ENCODE measurements at places on chromosomes 13 and 19.

DNA sequence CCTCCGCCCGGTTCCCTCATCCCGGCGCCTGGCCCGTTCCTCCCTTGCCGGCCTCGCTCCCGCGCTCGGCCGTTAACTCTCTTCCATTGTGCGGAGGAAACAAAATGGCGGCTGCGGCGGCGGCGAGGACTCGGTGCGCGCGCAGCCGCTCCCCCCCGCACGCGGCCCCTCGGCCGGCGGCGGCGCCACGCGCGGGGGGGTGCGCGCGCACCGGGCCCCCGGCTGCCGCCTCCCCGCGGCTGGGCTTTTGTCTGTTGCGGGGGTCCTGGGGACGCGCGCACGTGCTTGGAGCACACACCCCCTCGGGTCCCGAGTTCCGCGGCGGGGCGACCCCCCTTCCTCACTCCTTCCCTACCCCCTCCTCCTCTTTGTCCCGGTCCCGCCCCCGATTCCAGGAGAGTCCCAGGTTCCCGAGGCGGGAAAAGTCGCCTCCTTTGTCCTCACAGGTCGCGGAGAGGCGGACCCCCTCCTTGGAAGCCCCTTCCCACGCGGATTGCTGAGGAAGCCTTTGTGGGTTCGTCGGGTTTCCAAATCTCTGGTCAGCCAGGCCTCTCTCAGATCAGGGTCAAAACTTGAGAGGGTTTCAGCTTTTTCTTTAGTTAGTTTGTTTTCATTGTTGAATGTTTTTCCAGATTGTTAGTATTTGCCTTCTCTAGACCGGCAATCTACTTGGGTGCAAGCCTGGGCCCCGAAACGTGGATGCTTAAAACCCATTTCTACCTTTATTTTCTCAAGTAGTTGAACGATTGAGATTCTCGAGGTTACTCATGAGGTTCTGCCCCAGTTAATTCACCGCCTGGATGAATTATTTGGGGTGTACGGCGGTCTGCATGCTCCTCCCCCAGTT lies 687 bp downstream of the ILF3 start:
- peak; percentile 46 for DNase-seq

GRCh38 chr13:82687884-82688283 lies 1194.4 kb downstream of the SLITRK1 start:
- no peak for DNase-seq

DNA sequence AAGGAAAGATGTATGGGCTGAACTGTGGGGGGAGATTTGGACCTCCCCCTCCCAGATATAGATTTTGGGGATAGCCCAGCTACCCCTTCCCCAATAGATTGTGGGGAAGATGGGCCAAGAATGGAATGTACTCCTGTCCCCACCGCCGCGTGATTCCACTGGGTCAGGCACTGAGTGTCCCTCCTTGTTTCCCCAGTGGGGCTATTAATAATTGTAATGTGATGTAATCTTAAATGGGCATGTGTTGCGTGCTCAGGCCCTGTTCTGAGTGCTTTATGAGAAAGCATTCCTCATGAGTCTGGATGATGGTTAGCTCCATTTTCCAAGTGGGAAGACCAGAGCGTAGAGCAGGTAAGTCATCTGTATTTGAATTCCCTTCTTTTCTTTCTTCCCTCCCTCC lies 1.4 kb downstream of the PSMD8 start:
- DNase-seq: no peak

DNA sequence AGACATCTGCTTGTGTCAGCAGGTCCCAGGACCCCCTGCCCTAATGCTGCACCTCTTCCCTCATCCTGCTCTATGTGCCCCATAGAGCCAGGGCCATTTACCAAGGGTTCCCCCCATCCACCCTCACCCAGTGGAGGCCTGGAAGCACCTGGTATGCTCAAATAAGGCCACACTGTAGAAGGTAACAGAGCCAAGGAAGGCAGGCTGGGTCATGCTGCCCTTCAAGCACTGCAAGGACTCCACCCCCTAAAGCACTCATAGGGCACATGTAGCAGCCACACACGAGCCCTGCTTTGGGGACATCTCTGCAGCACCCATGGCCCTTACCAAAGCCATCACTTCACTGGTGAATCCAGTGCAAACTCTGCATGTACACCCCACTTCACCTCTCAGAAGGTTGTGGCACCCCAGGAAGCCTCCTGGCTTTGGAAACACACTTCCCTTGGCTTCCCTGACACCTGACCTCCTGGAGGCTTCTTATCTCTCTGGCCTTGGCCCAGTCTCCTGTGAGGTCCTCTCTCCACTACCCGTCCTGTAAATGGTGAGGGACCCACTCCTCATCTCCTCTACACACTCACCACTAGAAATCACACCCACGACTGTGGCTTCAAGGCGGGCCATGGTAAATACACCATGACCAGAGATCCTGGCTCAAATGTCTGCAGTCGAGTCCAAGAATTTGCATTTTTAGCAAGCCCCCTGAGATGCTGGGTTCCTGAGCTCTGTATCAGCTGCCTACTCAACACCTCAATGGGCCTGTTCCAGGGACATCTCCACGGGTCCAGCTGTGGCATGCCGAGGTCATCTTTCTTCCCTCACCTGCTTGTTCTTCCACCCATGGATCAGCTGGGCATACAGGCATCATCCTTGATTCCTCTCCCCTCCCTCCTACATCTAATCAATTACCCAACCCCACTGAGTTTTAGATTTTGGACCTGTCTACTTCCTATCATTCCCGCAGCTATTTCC lies 80.9 kb upstream of the DOCK9 start:
- no peak for DNase-seq

- no peak for DNase-seq
Observed at GRCh38 chr19:604355-604754, 14.7 kb downstream of the HCN2 start.

DNA sequence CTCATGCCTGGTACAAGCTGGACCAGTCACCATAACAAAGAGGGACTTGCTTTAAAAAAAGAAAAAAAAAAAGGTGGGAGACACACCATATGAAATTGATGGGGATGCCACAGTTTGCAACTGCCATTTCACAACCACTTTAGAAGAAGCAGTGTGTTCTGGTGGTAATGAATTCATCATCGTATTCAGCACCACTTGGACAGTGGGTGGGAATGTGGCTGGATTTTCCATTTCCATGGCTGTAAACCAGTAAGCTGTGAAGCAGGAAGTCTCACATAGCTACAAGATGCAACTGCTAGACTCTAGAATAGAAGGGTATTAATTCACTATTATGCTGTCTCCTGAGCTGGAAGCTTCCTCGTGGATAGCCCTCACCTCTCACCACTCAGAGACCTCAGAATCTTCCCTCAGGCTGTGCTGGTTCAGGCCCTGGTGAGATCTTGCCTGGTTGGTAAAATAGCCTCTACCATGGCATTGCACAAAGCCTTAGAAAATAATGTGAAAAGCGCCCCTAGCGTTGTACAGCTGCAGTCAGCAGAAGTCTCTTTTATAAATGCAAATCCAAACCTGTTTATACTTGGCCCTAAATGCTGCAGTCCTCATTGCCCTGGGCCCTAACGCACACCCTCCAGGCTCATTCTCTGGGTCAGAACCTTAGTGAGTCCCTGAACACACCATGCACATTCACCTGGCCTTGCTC lies 150.7 kb downstream of the KCTD15 start:
- DNase-seq: no peak

DNA sequence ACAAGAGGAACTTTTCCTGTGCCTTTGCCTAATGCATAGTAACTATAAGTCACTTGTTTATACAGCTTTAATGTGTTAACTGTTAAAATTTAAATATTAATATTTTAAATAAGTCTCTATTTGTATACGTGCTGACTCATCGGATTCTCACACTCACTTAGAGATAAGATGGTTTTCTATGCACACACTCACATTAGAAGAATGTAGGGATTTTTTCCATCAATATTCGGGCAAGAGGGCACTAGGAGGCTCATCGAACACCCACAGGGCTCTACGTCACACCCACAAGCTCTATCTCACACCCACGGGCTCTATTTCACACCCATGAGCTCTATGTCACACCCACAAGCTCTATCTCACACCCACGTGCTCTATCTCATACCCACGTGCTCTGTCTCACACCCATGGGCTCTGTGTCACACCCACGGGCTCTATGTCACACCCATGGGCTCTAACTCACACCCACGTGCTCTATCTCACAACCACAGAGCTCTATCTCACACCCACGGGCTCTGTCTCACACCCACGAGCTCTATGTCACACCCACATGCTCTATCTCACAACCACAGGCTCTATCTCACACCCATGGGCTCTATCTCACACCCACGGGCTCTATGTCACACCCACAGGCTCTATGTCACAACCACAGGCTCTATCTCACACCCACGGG lies 73.4 kb downstream of the COL4A2 start:
- no peak for DNase-seq

DNA sequence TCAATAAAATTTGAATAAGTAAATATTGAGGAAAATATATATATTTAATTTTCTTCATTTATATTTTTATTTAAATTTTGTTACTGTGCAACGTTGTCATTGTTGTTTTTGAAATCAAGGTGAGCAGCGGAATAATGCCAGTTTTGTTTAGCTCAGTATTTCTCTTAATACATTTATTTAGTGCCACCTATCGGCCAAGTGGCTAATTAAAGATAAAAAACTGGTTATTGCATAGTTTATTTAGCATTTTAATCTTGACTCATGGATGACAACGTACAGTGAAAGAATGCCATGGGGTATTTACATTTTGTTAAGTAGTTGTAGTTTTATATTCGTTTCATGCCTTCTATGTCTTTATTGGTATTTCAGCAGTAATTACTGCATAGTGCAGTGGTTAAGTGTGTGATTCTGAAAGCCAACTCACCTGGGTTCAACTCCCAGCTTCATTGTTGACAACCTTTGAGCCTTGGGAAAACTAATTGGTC lies 265.9 kb downstream of the MYO16 start:
- DNase-seq: peak; percentile 48

DNA sequence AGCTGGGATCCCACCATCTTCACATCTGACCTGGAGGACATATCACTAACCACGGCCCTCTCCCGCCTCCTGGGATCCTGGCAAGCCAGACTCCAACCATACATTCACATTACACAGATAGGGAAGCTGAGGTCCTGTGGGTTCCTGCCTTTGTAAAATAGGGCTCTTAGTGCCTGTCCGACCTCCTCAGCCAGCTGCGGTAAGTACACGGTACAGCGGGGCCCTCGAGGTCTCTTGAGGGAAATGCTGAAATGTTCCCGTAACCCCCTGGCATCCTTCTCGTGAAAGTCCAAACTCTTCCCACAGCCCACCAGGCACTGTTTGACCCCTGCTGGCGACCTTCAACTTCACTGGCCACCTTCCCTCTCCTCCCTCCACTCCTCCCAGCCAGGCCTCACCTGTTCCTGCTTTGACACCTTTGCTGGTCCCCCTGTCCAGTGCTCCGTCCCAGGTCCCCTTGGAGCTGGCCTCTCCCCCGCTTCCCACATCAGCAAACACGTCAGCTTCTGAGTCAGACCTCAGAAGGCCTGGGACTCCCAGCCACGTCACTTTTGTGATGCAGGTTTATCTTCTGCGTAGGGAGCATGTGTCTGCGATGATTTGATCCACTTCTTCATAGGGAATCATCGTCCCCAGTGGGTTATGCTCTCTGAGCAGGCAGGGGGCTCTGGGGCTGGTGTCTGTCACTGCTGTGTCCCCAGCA lies 8.8 kb upstream of the GNG7 start:
- DNase-seq: peak; percentile 15

Data from ACHN (cell line).